AG09319 (cell line): ENCODE measurements at places on chromosomes 16 and 17.

DNA sequence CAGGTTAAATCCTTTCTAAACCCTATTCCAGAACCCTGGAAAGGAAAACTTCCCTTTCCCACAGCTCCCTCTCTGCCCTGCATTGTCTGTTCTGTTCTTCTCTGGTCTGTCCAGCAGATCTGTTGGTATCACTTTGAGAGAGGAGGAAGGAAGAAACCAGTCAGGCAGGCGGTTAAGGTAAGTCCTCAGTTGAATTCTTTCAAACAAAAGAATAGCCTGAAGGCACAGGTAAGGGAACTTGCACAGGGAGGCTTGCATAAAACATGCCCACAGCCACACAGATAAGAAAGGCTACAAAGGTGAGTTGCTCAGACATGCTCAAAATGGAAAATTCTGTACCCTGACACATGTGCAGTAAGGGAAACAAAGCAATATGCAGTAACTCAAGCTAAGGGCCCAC lies 595.7 kb upstream of the CDH5 start:
- no peak for DNase-seq

GRCh38 chr17:56624309-56624708 lies 30.8 kb downstream of the NOG start:
- DNase-seq, result no peak

DNA sequence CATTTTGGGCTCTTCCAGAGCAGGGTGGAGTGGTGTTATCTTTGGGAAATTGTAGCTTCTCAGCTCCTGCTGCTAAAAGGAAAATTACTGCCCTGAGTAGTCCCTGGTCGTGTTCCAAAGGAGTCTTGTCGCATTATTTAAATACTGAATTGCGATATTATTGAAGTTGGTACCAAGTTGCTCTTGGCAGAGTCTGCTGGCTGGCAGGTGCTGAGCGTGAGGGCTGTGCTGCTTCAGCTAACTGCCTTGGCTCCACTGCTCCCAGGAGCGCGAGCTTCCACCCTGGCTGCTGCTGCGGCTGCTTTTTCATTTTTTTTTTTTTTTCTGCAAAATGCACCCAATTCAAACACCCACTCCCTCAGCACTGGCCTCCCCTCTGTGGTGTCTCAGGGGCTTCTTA lies 289.8 kb downstream of the MAF start:
- no peak for DNase-seq

DNA sequence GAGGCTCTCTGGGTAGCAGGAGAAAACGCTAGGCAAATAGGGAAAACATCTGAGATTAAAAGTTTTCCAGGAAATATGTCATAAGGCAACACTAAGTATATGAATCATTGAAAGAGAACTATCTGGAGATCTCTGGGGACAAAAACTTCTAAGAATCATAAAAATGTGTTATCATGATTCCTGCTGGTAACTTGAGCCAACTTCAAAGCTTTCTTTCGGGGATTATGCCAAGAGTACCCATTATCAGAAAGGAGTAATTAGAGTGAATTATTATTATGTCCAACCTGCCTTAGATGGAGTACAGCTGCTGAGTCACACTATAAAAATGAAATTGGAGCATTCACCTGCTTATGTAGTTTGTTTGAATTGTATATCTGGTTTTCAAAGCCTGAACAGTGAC lies 488.5 kb upstream of the SOX9 start:
- DNase-seq, result no peak

DNA sequence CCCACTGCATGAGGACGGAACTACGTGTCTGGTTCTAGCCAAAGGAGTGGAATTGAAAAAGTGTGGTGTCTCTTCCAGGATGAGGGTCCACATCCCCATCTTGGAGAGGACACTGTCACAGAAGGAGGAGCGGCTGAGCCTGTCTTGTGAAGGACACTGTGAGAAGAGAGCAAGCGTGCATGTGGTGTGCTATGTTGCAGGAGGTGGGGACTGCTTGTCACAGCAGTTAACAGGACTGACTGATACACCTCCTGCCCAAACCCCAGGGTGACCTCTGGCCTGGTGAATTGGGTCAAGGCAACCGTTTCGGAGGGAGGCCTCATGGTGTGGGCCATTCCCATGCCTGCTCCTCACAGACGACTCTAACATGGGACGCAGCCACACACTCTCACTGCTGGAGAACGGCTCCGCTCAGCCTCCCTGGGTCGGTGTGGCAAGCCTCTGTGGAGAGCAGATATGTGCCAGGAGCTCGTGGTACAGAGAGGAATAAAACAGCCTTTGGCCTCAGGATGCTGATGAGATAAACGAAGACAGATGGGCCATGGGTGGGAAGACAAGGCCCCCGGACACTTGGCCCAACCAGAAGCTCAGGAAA lies 56.4 kb upstream of the RBFOX3 start:
- DNase-seq, result no peak

- no peak for DNase-seq
Measured at GRCh38 chr17:41419716-41420115, 4.7 kb downstream of the KRT37 start.
